ENCODE measurements at places on chromosomes 4 and X.

GRCh38 chr4:68489338-68489737 is 42.1 kb downstream of the TMPRSS11E start:
- DNase-seq = no peak

- DNase-seq = no peak
These were observed 11.3 kb upstream of the APLN start for GRCh38 chrX:129665916-129666644.

GRCh38 chr4:1133033-1133432 is 19.7 kb upstream of the RNF212 start:
- DNase-seq = no peak

GRCh38 chr4:86554646-86555045 is 39.5 kb upstream of the PTPN13 start:
- DNase-seq = no peak

- DNase-seq = no peak
These were observed 26.0 kb downstream of the ARL13A start for GRCh38 chrX:100995469-100995868.

DNA sequence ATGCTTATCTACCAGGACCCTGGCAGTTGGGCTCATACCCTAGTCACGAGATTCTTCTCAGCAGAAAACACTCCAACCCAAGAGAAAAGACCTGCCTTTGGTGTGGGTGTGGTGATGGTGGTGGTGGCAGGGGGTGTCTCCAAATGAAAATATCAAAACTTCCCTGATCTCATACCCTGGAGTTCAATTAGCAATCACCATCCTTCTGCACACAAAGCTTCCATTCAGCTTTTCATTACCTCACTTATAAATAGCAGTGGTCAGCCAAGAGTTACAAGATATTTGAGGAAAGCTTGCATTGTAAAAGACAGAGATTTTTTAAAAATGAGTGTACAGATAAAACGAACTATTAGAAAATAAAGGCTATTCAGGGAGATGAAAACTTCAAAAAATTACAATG is 580.8 kb upstream of the MAGEB2 start:
- no peak for DNase-seq

GRCh38 chrX:80335062-80335830 is 85.0 kb upstream of the TENT5D start:
- no peak for DNase-seq

GRCh38 chr4:183989461-183989860 is 84.4 kb downstream of the STOX2 start:
- no peak for DNase-seq

GRCh38 chr4:86011117-86011516 is 348.7 kb downstream of the MAPK10 start:
- DNase-seq = no peak

GRCh38 chrX:109190542-109190941 is 291.3 kb downstream of the GUCY2F start:
- no peak for DNase-seq

DNA sequence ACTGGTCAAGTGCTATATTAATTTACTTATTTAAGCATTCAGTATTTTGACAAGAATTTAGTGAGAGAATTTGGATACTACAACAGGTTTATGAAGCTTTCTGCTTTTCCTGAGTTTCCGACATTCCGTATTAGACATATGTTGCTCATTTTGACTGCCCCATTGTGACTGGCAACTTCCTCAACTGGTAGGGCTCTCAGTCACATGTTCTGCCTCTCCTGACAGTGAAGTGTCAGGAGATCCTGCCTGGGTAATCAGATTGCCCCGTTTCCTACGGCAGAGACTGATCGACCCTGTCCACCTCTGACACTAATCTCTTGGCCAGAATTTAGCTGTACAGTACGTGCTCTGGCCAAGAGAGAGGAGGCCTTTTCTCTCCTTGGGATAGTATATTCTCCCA is 49.5 kb downstream of the CLNK start:
- no peak for DNase-seq

GRCh38 chrX:114065577-114066223 is 518.2 kb upstream of the HTR2C start:
- DNase-seq = no peak

GRCh38 chr4:52853351-52853750 is 8.8 kb upstream of the RASL11B start:
- DNase-seq = no peak

DNA sequence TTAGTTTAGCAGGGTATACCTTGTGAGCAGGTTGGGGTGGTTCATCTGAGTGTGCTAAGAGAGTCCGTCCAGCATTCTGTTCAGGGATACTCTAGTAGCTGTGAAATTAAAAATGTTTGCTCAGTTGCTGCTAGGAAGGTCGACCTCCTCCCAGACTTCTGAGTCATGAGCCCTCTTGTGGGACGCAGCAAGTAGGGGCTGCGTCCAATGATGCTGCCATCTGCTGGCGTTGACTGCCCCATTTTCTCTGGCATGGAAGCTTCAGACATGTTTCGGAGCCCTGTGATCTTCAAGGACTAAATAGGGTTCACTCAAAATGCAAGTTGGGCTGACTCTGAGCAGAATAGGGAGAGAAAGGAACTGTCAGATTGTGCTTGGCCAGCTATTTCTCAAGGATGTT is 201.0 kb upstream of the ARSJ start:
- DNase-seq = no peak

GRCh38 chrX:102341867-102342266 is 94.9 kb downstream of the NXF2 start:
- no peak for DNase-seq

GRCh38 chr4:15515106-15515505 is 45.4 kb downstream of the CC2D2A start:
- no peak for DNase-seq

GRCh38 chr4:104205116-104205515 is 289.6 kb downstream of the CXXC4 start:
- no peak for DNase-seq

DNA sequence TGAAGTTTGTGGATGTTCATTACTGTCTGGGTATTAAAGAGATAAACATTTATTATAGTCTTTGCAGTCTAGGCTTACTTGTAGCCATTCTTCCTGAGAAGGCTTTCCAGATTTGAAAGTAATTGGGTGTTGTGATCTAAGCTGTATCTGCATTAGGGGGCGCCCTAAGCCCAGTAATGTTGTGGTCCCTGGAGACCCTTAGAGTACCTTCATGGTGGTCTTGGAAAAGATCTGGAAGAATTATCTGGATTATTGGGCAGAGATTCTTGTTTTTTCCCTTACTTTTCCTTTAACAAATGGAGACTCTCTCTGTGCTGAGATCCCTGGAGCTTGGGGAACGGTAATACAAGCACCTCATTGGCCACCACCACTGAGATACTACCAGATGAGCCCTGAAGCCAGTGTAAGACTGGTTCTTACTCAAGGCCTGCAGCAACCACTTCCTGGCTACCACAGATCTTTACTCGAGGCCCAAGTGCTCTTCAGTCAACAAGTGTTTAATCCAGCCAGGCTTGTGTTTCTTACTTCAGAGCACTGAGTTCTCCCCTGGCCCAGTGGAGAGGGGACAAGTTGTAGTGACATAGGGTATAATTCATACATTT is 63.1 kb downstream of the RTL3 start:
- DNase-seq = no peak

DNA sequence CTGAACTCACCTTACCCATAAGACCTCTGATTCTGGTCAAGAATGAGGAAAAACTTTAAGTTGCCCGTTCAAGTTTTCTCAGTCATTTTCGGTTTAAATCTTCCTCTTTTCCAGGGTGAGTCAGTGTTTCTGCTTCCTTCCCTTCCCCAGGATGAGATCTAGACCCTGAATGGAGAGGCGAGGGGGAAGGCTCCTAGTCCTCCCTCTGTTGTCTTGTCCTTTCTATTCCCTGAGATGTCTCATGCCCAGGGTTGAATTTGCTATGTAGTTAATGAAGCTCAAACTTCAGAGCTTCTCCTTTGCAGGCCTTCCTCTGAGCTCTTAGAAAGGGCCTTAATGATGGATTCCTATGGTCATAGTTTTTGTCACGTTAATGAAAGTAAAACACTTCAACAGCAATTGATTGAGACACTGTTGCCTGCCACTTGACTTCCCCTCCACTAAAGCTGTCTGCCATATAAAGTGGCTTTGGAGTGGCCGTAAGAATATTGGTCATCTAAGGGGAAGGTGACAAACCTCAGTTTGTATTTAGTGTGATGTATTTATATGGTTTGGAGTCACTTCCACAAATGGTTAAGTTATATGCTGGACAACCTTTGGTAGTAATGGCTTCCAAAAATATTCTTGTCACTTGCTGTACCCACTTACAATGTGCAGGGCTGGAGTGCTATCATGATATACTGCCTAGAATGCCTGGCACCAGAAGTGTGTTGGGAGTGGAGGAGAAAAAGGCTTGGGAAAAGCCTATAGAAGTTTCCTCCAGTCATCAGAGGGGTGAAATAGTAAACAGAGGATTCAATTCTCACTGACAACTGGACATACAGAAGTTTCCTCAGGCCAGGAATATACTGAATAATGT is 24.3 kb upstream of the GPRIN3 start:
- DNase-seq = no peak

DNA sequence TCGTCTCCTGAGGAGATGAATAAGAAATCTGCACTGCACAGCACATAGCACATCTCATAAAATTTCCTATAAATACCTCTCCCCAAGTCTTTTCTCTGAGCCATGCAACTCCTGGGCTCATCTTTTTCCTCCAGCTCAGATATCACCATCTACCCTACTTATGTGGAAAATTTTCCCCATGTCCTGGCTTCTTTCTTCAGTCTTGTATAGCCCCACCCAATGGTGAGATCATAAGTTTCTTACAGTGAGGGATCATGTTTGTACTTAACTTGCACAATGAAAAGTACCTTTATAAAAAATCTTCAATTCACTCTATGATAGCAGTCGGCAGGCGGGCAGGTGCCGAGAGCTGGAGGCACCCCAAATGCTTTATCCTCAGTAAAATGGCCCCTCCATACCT is 198.6 kb upstream of the S100G start:
- DNase-seq = no peak

DNA sequence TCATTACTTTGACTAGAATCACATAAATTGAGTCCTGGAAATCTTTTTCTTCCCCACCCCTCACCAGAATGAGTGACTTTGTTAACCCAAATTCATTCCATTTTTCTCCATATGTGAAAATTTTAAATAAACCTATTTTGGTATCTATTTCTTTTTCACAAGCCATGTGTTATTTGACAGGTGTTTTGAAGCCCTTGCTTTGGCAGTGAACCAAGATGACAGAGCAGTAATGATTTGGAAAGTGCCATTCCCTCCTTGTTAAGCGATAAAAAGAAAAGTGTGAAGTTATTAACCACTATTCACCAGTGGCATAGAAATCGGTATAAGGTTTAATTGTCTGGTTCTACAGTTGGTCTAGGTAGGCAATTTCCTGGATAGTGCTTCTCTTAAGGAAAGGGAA is 66.1 kb downstream of the POLA1 start:
- DNase-seq = no peak

DNA sequence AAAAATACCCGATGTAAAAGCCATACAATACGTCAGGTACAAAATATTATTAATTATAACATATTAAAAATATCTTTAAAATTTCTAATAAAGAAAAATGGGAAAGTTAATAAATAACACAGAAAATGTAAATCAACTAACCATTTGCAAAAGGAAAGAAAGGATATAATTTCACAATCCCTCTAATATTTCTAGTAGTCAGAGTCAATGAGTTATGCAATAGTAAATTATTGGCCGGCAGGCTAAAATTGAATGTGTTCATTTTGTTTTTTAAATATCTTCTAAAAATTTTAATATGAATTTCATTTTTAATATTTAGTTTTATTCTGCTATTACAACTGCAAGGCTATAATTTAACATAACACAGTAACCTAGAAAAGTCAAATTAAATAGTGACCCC is 155.7 kb downstream of the FBXW7 start:
- no peak for DNase-seq

DNA sequence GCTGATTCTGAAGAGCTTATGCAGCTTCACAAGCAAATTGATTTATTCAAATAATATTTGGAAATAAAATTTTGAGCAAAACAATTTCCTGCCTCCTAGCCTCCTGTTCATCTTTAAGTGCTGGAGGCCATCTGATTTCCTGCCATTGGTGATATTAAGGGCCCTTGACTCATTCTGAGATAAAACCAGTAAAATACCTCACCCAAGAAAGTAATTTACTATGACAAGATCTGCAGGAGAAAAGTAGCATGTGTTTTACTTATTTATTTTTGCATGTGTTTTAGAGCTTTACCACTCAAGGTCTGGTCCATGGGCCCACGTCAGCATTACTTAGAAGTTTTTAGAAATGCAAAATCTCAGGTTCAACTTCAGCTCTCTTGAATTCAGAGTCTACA is 67.7 kb downstream of the DCLK2 start:
- DNase-seq = no peak

DNA sequence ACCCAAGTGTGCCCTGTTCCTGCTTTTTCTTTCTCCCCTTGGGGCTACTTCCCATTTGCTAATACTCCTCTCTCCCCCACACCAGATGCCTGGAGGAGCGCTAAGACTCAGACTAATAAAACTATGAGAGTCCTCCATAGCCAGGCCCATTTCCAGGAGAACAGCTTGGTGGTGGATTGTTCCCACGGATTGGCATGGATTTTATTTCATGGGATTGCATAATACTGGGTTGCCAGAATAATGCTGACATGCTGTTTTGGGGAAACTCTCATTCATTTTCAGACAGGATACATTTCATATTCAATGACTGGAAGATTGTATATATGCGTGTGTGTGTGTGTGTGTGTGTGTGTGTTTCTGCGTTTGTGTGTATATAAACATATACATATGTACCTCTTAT is 447.5 kb upstream of the PITX2 start:
- no peak for DNase-seq

DNA sequence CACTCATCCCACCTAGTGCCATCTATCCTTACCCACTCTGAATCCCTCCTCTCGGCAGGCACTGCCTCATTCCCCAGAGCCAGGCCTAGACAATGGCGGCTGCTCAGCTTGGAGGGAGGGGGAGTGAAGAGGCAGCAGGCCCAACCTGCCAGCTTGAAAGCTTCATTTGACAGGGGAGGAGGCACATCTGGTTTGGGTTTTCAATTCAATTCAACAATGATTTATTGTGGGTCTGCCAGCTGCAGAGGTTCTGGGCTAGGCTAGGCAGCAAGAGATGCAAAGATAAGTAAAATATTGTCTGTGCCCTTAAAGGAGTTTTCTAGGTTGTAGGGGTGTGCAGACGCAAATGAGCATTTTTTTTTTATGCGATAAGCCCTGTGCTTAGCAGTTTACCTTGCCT is 58.5 kb downstream of the RTL9 start:
- no peak for DNase-seq

DNA sequence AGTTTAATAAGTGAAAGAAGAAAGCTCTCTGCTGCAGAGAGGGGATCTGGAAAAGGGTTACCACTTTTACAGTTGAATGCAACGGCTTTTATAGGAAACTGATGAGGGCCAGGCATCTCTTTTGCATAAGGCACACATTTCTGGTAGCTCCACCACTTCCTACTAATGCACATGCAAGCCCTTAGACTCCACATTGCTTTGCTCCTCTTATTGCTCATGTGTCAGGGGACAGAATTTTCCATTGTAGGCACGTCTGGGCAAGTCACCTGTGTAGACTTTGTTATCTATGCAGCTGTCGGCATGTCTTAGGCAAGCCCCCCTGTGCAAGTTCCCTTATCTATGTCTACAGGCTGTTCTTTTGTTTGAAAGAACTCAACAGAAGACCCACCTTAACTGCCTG is 294.6 kb upstream of the STS start:
- no peak for DNase-seq

Data from central memory CD8-positive, alpha-beta T cell (primary cell).